Head of caudate nucleus (tissue), 42 donors: ENCODE measurements at places on chromosomes 1 and 21.

- DNase-seq = no peak
Observed at GRCh38 chr1:165501970-165502348, 41.8 kb upstream of the LRRC52 start.

- DNase-seq = peak; percentile 83
Observed at GRCh38 chr1:5915587-5916571, 76.3 kb downstream of the NPHP4 start.

DNA sequence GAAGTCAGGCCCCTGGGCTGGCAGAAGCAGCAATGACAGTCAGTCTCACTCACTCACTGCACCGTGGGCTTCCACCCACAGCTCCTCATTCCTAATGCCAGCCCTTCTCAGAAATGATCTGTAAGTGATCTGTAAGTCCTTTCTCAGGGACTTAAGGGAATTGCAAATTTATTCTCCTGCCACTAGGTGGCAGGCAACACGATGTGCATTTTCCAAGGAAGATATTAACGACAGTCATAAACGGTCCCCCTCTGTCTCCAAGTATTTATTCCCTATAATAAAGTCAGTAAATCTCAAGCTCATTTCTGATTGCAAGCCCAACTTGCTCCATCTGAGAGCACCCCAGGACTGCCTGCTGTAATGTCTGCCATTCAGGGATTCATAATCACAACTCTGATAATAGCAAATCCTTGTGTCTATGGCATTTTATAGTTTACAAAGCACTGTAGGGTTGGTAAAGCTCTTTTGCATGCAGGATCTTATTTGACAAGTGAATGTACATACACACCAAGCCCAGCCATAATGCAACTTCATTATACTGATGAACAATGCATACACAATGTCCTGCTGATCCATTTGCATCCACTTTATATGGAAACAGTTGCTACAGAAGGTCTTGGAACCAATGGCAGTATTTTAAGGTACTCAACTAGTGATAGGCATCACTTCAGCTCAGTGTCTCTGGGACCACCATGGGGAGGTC, 380.5 kb upstream of the CAMK1G start:
- DNase-seq = peak; percentile 48

DNA sequence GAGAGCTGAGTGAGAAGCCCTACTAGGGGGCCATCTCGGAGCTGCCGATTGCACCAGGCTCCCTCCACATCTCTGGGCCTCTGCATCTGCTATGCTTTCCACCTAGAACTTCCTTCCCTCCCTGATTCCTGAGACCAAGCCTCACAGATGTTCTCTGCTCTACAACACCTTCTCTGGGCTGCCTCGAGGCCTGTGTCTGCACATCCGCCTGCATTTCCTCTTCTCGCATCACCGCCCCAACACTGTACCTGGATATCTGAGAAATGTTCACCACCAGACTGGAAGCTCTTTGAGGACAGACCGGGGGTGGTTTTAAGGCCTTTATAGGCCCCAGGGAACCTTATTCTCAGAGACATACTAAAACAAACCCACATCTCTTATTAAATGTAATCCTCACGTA, 20.7 kb downstream of the CTNNBIP1 start:
- DNase-seq = no peak

GRCh38 chr21:38319781-38320180, 63.0 kb downstream of the KCNJ15 start:
- DNase-seq = no peak

- no peak for DNase-seq
Observed at GRCh38 chr1:46714976-46715375, 3.9 kb downstream of the EFCAB14 start.

DNA sequence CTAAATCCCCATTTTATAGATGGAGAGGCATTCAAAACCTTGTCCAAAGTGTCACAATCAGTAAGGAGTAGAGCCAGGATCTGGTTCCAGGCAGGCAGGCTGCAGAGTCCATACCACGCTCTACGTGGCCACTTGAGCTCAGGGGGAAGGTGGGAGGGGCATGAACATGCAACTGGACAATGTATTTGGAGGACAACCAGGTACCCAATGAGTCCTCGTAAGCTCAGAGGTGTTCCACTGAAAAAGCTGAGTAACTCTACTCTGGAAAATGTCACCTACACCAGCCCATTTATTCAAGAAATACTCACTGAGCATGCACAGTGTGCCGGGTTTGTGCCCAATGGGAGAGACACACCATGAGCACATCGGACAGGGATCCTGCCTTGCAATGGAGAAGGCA, 11.2 kb upstream of the GUCA2B start:
- DNase-seq = no peak

- DNase-seq = peak; percentile 91
Observed at GRCh38 chr1:19251305-19252196, at the start of the genes EMC1 and MRTO4. TSS of gene EMC1 (minus strand) at chr1:19251524. CDS start at chr1:19251509, 15 bp downstream. TSS of gene MRTO4 (plus strand) at chr1:19251805. CDS start at chr1:19251836, 31 bp downstream.

DNA sequence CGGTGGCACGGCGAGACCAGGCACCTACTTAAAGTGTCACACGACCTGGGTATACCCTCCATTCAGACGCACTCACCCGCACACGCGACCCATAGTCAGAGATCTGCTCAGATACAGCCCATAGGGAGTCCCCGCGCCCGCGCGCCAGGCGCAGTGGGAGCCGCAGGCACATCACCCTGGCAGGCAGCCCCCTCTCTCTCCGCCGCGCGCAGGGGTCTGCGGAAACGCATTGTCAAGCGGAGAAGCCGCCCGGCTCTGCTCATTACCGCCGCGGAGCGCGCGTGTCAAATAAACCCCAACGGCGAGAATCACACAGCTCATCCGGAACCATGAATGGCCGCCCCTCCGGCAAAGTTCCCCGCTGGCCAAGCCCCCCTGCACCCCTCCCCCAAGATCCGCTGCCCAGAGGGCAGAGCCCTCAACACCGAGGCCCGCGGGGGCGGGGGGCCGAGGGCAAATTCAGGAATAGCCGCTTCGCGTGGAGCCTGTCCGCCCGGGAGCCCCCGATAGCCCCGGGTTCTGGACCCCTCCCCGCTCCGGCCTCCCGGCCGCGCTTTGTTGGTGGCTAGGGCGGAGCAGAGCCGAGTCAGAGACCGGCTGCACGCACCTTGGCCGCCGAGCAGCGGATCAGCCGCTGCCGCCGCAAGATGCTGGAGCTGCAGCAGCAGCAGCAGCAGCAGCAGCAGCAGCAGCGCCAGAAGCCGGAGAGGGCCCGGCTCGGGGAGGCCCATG, 522 bp downstream of the LRP8 start:
- DNase-seq = peak; percentile 34

GRCh38 chr1:8595941-8596340, 221.5 kb downstream of the RERE start:
- no peak for DNase-seq

DNA sequence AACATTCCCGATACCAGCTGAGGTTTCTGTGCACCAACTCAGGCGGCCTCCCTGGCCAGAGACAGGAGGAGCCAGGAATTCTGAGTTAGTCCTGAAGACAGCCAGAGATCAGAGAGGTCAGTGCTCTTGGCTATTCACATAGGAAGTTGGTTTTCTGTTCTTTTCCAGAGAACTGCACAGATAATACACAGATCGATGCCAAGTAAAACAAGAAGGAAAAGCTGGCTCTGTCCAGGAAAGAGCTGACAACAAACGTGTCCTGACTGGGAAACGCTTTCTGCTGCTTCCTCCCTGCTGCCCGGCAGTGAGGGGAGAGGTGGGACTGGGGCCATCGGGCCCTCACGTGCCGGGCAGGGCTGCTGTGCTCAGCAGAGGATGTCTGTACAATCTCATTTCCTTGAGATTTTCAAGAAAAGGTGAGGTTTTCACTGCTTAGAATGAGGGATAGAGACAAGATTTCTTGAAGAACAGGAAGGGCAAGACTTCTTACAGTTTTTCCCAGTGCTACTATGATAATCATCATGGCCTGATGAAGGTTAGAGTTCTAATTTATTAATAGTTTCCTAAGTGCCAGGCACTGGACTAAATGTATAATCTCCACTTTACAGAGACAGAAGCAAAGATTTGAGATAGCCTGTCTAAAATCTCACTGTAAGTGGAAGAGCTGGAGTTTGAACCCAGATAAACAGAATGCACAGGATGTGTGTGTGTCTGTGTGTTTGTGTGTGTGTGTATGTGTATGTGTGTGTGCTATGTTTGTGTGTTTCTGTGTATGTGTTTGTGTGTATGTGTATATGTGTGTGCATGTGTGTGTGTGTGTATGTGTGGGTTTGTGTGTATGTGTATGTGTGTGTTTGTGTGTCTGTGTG, 211.0 kb upstream of the RAB4A start:
- DNase-seq = no peak

DNA sequence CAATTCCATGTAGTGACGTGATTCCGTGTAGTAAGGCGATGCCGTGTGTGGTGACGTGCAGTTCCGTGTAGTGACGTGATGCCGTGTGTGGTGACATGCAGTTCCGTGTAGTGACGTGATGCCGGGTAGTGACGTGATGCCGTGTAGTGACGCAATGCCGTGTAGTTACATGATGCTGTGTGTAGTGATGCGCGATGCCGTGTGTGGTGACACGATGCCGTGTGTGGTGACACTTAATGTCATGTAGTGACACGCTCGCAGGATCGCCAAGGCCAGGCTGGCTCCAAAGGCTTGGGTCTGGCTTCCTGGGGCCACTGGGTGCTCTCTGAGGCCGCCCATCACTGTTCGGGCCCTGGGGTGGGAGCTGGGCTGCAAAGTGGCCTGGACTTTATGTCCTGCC, 14.2 kb downstream of the COL18A1 start:
- DNase-seq = no peak

DNA sequence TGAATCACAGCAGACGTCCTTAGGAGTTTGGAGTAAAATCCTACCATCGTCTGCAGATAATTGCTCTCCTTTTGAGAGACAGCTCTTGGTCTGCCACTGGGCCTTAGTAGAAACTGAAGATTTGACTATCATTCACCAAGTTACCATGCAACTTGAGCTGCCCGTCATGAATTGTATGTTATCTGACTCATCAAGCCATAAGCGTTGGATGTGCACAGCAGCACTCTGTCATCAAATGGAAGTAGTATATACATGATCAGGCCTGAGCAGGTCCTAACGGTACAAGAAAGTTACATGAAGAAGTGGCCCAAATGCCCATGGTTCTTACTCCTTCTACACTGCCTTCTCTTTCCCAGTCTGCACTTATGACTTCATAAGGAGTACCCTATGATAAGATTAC, 317.8 kb downstream of the GPATCH2 start:
- no peak for DNase-seq

DNA sequence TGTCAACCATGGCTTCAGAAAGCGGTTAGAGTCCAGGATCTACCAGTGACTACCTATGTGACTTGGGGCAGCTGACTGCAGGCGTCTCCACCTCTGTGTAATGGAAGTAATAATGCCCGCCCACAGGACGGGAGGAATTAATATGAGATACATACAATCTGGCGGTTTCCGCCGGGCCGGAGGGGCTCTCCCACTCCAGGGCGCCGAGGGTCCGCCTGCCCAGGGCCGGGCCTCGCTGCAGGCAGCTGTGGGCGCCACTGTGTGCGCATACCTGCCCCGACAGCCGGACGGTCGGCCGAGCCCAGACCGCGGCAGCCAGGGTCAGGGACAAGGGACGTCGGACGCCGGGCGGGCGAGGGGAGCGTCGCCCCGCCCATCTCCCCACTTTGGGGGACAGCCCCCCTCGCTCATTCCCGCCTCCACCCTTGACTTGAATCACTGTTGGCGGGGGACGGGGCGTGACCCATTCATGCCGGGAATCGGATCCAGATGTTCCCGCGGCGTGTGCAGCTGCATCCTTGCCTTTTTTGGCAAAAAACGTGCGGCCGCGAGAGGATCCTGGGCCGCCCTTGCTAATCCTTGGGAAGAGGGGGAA, 6.0 kb upstream of the SF3A3 start:
- no peak for DNase-seq

- DNase-seq = peak; percentile 11
Observed at GRCh38 chr1:56363007-56363770, 216.2 kb downstream of the PLPP3 start.

- peak; percentile 67 for DNase-seq
Observed at GRCh38 chr1:246647113-246647512, 77.1 kb upstream of the SCCPDH start.

DNA sequence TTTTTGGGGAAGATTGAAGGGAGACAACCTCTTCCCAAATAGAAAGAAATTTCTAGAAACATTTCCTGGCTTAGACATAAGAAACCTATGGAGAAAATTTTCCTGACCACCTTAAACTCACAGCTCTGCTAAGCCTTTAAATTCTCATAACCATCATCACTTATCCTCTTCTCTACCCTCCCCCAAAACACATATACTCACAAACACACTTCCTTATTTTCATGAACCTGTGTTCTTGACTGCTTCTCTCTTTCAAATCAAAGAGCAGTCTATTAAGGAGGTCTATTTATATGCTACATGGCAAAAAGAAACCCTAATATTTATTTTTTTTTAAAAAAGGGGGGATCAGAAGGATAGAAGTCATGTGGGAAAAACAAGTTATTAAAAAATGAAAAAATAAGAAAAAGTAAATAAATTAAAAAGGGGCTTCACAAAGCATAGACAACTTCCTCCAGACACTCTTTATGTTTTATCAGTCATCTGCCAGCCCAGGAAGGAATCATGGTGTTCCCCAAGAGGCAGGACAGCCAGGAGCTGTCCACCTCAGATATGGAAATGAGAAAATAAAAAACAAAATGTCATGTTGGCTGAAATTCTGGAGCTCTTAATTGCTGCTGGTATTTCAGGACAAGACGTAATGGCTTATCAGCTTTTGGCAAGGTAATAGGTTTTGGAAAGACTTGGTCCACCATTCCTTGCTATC, 12.8 kb upstream of the RGS2 start:
- DNase-seq = no peak

DNA sequence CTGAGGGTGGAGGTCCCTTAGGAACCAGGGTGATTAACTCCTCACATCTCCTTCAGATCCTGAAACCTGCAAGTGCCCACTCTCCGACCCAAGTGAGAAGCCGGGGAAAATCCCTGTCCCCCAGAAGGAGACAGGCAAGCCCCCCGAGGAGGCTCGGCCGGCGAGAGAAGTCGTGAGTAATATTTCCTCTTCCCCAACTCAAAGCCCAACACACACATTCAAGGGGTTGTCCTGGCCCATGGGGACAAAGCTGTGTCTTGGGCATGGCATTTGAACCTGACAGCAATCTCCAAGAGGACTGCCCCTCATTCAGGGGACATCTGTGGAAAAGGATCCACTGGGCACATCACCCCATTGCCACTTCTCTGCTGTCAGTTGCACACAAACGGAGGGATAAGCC, 23.6 kb downstream of the VASH2 start:
- peak; percentile 10 for DNase-seq

DNA sequence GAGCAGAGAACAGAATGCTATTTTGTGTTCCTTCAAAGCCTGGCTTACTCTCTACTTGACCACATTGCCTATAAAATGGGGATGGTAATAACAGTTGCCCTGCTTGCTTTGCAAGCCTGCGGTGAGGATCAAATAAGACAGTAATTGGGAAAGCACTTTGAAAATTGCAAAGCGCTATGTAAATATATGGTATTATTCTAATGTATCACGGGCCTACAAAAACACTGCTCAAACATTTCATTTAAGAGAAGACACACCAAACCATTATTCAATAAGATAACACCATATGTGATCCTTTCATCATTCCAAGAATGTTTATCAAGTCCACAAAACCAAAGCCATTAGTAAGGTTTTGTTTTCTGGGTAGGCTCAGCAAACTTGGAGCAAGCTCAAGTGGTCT, 208.4 kb downstream of the ROR1 start:
- no peak for DNase-seq
